D721Med (cell line): ENCODE measurements at places on chromosomes 13 and 19.

DNA sequence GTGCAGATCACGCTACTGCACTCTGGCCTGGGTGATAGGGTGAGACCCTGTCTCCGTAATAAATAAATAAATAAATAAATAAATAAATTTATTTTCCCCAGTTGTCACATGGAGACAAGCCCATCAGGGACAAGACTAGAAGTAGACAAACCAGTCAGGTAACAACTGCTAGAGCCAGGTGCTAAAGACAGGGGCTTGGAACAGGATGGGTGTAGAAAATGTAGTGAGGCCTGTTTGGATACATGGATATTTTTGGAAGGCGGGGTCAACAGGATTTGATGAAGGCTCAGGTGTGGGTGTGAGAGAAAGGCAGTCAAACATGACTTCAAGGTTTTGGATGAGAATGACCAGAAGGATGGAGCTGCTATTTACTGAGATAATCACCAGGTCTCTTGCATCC, 27.7 kb upstream of the TPM4 start:
- no peak for DNase-seq

- no peak for DNase-seq
Measured at GRCh38 chr19:5255602-5256231, 84.9 kb downstream of the PTPRS start.

- no peak for DNase-seq
Measured at GRCh38 chr13:70080012-70080411, 27.6 kb upstream of the ATXN8OS start.

DNA sequence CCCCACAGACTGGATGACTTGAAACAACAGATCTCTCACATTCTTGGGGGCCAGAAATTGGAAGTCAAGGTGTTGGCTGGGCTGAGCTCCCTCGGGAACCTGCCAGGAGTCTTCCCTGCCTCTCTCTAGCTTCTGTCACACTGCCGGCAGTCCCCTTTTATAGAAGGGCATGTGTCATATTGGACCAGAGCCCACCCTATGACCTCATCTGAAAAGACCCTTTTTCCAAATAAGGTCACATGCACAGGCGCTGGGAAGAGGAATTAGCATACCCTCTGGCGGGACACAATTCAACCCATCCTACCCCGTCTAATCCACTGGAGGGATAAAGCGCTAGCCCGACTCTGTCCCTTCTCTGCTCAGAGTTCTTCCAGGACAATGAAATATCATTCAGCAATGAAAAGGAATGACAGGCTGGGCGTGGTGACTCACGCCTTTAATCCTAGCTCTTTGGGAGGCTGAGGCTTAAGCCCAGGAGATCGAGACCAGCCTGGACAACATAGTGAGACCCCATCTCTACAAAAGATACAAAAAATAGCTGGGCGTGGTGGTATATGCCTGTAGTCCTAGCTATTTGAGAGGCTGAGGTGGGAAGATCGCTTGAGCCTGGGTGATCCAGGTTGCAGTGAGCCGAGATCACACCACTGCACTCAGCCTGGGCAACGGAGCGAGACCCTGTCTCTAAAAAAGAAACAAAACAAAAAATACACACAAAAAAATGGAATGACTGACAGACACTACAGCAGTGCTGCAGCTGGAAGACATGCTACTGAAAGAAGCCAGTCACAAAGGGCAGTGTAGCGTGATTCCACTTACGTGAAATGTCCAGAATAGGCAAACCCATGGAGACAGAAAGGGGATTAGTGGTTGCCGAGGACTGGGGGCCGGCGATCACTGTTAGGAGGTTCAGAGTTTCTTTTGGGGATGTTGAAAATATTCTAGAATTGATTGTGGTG, 28.5 kb downstream of the MEIS3 start:
- no peak for DNase-seq
